ENCODE measurements at places on chromosomes 4 and X.

- no peak for DNase-seq
These were observed 23.5 kb upstream of the SYNPO2 start for GRCh38 chr4:118865091-118865708.

- DNase-seq, result no peak
These were observed 153.5 kb downstream of the SLC10A7 start for GRCh38 chr4:146368209-146368608.

- no peak for DNase-seq
These were observed 14.1 kb upstream of the PAPSS1 start for GRCh38 chr4:107734120-107734519.

DNA sequence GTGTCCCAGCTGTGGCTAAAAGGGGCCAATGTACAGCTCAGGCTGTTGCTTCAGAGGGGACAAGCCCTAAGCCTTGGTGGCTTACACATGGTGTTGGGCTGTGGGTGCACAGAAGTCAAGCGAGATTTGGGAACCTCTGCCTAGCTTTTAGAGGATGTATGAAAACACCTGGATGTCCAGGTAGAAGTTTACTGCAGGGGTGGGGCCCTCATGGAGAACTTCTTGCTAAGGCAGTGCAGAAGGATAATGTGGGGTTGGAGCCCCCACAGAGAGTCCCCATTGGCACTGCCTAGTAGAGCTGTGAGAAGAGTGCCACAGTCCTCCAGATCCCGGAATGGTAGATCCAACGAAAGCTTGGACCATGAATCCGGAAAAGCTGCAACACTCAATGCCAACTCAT lies 40.5 kb downstream of the UBA6 start:
- no peak for DNase-seq

DNA sequence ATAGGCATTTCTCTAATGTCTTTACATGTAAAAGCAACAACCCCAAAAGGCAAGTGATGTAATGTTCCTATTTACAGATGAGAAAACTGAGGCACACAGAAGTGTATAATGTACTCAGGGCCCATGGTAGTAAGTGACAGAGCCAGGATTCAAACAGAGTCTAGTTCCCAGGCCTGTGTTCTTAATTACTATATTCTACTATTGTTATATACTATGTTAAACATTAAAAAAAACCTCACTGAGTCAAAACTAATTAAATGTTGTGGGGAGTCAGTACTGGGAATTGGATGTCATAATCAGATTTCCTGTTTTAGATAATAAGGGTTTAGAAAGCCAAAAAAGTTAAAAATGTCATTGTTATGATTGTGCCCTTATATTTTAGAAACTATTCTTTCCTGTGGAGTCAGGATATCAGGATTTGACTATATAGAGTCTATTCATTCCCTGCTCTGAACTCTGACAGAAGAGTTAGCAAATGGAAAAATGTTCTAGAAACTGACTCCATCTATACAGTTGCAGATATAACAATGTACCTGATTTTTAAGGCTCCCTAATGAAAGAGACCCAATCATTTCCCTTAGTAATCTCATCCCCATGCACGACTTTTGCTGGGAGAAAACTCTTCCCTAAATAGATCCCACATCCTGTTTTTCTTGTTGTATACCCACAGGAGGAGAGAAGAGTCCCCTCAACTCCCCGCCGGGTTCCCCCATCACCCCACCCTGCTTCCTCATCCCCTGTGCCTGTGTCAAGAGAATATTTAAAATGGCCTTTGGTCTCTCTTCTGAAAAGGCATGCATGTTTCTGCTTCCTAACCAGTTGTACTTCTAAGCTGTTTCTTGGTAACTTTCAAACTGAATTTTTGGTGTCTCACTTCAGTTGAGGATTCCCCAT lies 69.7 kb downstream of the REELD1 start:
- DNase-seq, result no peak

DNA sequence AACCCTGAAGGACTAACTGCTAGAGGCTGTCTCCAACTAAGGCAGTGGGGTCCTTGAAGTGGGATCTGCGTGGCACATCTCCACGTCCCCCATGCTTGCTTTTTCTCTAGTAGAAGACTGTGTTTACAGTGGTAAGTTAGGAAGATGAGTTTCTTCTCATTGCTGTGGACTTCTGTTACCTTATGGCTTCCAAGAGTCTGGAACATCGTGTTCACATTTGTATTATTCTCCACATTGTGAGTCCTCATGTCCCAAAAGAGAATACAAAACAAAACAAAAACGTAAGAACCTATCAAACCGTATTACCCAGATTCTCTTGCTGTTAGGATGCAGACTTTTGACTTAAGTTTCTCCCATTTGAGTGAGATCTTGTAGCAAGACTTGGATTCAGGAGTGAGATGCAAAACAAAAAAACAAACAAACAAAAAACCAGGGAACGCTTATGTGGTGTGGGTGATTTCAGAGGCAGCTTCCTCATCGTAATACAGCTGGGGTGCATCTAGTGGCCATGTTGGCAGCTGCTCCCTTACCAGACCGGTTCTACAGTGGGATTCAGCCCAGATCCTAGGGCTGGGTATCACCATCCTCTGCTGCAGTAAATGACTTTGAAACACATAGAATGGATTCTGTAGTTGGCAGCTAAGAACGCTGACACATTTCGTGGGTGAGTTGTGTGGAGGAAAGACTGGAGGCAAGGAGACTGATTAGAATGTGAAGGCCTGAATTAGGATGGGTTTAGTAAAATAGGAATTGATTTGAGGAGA lies 41.3 kb downstream of the TMEM131L start:
- no peak for DNase-seq

DNA sequence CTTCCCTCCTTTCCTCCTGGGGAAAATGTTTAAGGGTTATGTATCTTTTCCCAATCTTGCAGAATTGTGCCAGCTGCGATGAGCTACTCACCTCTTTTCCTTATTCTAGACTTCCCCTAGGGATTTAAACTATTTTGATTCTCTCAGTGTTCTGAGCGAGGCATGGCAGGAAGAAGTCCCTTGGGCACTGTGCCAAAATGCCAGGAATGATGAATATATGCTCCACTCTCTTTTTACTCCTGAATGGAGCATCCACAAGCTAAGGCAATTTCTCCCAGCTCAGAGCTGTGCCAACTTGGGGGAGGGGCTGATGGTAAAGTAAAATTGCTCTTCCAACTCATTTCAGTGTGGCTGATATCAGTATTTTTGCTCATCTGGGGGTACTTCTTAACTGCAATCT lies 4.0 kb upstream of the C4orf17 start:
- no peak for DNase-seq

GRCh38 chr4:139861471-139861870 lies 195.9 kb downstream of the MGST2 start:
- DNase-seq, result no peak

GRCh38 chr4:143288171-143288570 lies 48.5 kb upstream of the GAB1 start:
- no peak for DNase-seq

DNA sequence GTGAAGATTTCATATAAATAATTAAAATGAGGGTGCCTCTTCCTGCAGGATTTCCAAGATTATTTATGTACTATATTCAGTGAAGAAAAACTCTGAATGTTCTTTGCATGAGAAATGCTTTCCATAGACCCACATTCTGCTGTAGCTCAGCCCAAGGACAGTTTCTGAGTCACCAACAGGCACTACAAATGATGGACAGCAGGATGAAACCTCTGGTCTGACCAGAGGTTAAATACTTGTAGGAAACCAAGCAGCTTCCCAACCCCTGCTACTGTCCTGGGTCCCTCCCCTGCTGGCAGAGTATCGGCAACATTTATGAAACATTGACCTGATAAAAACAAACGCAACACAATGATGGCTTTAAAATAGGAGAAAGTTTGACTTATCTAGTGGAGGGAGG lies 73.1 kb downstream of the CXXC4 start:
- no peak for DNase-seq
